ENCODE measurements at places on chromosomes 13 and 19. TPM values are rescaled to one million over a fixed set of nuclear protein-coding genes. Genes with fewer than 3 reads are reported as not detected.
A peak's percentile ranks its signal among the peaks of the same experiment; 100 is the strongest.

GRCh38 chr19:45767881-45768654 lies 984 bp downstream of the SIX5 start:
- H3K36me3 ChIP-seq = peaks cover 11% of the 10 kb centered on the region
- H3K27me3 ChIP-seq = peaks cover 9% of the 10 kb centered on the region
- H3K4me3 ChIP-seq = peak overlapping the region; percentile 67
- H3K4me1 ChIP-seq = peaks cover 55% of the 10 kb centered on the region
- DNase-seq = peak; percentile 75

- H3K27me3 ChIP-seq = no peaks in the 10 kb centered on the region
- H3K36me3 ChIP-seq = no peaks in the 10 kb centered on the region
- no peak overlapping the region for H3K4me3 ChIP-seq
- H3K4me1 ChIP-seq = no peaks in the 10 kb centered on the region
- H3K27ac ChIP-seq = no peak overlapping the region
Observed at GRCh38 chr13:33757713-33758112, 60.2 kb upstream of the RFC3 start.

The CEACAM20 gene
- polyA plus RNA-seq = 2.6 TPM

GRCh38 chr13:83577183-83577582 lies 305.1 kb downstream of the SLITRK1 start:
- H3K27ac ChIP-seq = no peak overlapping the region
- no peak overlapping the region for H3K4me3 ChIP-seq
- no peaks in the 10 kb centered on the region for H3K4me1 ChIP-seq
- H3K27me3 ChIP-seq = no peaks in the 10 kb centered on the region

DNA sequence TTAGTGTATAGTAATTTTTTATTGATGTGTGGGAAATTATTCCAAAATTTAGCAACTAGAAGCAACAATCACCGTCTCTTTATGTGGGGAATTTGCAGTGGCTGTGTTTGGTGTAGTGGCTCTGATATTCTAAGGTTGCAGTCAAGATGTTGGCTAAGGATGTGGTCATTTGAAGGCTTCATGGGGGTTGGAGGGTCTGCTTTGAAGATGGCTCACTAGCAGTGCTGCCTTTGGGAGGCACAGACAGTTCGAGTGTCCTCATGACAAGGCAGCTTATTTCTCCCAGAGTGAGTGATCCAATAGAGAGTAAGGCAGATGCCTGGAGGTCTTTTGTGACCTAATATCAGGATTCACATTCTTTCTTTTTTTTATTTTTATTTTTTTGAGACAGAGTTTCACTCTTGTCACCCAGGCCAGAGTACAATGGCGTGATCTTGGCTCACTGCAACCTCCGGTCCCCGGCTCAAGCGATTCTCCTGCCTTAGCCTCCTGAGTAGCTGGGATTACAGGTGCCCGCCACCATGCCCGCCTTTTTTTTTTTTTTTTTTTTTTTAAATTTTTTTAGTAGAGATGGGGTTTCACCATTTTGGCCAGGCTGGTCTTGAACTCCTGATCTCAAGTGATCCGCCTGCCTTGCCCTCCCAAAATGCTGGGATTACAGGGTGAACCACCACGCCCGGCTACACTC lies 8.7 kb downstream of the GPI start:
- peaks cover 57% of the 10 kb centered on the region for H3K36me3 ChIP-seq
- no peaks in the 10 kb centered on the region for H3K27me3 ChIP-seq
- no peaks in the 10 kb centered on the region for H3K4me1 ChIP-seq
- H3K4me3 ChIP-seq = no peak overlapping the region
- DNase-seq = no peak

The IGSF23 gene
- polyA plus RNA-seq = 11.5 TPM

The FKRP gene
- polyA plus RNA-seq = 17.4 TPM
